Stimulated activated CD4-positive, alpha-beta T cell treated with anti-CD3 and anti-CD28 coated beads, Interleukin-15, amount 100 ng/mL, for 1 hour (primary cell): ENCODE measurements at places on chromosomes 11 and 22.

DNA sequence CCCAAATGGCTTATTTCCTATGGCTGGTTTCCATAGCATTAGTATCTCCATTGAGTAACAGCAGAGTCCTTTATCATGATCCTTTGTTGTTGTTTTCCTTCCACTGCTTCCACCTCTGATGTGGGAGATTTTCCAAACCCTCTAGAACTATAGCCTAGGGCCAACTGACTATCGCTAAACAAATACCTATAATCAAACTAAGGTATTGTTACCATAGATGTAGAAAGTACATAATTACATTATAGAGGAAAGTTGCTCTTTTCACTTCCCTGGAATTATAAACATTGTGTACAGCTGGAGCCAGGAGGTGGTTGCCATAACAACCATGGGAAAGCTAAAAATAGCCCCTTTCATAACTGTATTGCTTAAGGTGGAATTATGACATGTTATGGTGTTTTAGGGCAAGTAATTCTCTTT lies 47.0 kb upstream of the ALKBH3 start:
- DNase-seq: no peak

GRCh38 chr11:71930556-71931244 lies 1.9 kb downstream of the RNF121 start:
- DNase-seq: no peak

GRCh38 chr11:100010393-100010792 lies 676.7 kb upstream of the ARHGAP42 start:
- DNase-seq: no peak

DNA sequence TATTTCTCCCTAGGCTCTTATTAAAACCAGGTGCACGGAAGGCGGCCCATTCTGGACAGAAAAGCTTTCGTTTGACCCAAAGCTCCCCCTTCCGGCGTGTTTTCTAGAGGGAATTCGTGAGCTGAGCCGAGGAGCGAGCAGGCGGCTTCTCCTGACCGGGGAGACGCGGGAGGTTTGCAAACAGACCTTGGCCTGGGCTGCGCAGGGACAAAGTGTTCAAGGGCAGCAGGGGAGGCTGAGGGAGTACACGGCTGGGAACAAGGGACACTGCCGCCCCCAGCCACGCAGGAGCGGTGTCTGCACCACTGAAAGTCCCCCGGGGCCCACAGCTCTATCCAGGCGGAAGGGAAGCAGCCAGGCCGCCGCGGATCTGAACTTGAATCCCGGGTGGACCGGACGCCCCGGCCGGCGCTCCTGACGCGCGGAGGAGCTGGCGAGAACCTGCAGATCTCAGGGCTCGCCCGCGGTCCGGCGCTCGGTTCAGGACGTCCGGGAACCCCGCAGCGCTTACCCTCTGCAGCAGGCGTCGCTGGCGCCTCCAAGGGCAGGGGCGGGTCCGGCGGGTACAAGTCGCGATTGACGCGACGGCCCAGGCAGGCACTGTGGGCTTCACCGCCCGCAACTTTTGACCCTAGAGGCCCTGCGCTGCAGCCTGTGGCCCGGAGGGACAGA lies 101.9 kb downstream of the WT1 start:
- no peak for DNase-seq

GRCh38 chr11:115630214-115630613 lies 126.0 kb upstream of the CADM1 start:
- no peak for DNase-seq
